ENCODE measurements at places on chromosomes 16 and 17.
A peak's percentile ranks its signal among the peaks of the same experiment; 100 is the strongest.

DNA sequence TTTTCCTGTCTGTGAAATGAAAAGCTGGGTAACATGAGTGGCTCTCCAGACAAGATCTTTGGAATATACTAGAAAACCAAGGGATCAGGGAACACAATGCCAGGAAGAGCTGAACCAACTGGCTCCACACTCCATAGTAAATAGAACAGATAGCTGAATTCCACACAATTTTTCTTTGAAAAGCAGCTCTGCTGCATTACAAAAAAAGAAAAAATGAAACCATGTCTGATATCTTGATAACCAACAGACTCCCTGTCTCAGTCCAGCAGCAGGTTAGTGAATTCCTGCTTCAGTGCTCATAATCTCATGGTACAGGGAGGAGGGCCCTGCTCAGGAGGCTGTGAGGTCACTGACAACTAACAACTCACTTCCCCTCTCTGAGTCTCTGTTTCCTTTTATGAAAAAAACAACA lies 97.1 kb downstream of the CDH11 start:
- no peak for ATAC-seq

- no peak for ATAC-seq
Measured at GRCh38 chr17:6545291-6545690, 11.1 kb downstream of the PITPNM3 start.

- ATAC-seq, result no peak
Measured at GRCh38 chr17:613725-614124, 100.9 kb downstream of the VPS53 start.

GRCh38 chr17:55284001-55284884 lies 19.5 kb downstream of the HLF start:
- no peak for ATAC-seq

GRCh38 chr17:68053231-68054013 lies 17.9 kb downstream of the KPNA2 start:
- no peak for ATAC-seq

- ATAC-seq, result no peak
Measured at GRCh38 chr16:6642271-6642670, 690.4 kb upstream of the RBFOX1 start.

- ATAC-seq, result no peak
Measured at GRCh38 chr16:2253293-2253692, 1.9 kb upstream of the ECI1 start.

DNA sequence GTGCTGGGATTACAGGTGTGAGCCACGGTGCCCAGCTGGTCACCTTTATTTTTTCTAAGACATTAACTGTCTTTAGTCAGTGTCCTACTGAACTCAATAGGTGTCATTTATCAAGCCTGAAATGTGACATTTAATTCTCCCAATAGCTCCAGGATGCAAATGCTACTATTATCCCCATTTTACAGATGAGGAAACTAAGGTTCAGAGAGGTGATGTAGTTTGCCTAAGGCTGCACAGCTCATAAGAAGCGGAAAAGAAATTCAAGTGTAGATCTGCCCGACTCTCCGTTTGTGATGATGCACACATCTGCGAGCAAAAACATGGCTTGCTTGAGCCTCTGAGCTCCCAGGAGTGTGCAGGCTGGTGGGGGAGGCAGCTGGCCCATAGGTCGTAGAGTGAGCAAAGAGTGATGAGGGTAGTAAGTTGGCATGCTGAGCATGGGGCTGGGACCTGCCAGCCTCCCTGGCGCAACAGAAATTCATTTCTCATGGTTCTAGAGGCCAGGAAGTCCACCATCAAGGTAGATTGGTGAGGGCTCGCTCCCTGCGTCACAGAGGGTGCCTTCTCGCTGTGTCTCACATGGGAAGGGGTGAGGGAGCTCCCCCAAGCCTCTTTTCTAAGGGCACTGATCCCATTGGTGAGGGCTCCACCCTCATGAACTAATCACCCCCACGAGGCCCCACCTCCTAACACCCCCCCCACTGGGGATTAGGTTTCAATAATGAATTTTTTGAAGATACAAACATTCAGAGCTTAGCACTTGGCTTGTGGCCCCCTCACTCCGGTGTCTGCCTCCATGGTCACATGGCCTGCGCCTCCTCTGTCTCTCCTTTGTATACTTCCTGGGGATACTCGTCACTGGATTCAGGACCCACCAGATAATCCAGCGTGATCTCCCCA lies 141.5 kb upstream of the PLCG2 start:
- ATAC-seq, result no peak

GRCh38 chr17:59688496-59688895 lies 18.7 kb downstream of the PTRH2 start:
- ATAC-seq, result no peak

DNA sequence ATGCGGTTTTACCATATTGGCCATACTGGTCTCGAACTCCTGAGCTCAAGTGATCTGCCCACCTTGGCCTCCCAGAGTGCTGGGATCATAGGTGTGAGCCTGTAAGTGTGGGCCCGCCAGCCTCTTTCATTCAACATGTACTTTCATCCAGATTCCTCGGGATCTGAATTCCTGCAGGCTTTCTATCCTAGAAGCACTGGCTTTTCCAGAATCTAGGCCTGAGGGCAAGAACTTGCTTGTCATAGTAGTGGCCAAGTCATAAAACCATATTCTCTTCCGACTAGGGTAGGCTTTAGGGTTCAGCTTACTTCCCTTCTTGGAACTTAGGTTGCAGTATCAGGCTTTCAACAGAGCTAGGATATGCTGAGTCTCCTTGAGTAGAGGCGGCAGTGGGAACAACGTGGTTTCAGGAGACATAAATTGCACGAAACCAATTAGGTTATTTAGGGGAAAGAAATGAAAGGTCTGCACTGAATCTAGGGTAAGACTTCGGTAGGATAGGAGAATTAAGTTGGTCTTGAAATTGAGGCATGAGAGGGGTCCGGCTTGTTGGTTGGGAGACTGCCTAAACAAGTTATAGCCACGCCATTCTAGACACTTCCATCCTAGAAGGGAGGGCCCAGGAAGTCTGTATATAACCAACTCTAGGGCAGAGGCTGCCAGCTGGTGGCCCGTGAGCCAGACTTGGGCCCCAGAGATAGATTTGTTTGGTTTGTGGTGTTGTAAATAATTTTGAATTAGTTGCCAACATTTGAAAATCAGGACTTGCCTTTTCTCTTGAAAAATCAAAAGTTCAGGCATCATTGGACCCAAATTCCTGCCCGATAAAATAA lies 15.6 kb downstream of the SLC7A6 start:
- ATAC-seq, result no peak

GRCh38 chr16:20784204-20784603 lies 20.4 kb downstream of the ACSM3 start:
- no peak for ATAC-seq

- no peak for ATAC-seq
Measured at GRCh38 chr16:66382171-66382965, 15.9 kb downstream of the CDH5 start.

DNA sequence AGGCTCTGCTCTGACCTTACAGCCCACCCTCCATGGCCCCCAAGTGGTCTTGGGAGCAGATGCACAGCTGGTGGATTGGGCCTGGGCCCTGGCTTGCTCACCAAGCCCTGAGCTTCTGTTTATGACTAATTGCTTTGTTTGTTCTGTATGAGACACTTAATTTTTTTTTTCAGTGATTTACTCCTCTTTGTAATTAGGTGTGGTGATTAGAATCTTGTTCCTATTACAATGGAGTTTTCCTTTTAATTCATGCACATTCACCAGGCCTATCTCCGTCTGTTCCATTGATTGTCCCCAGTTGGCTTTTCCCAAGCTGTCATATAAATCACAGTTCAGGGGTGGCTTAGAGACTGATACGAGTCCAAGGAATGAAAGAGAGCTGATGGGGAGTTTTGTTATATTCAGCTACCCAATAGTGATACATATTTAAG lies 242.3 kb downstream of the CCDC182 start:
- ATAC-seq, result no peak

DNA sequence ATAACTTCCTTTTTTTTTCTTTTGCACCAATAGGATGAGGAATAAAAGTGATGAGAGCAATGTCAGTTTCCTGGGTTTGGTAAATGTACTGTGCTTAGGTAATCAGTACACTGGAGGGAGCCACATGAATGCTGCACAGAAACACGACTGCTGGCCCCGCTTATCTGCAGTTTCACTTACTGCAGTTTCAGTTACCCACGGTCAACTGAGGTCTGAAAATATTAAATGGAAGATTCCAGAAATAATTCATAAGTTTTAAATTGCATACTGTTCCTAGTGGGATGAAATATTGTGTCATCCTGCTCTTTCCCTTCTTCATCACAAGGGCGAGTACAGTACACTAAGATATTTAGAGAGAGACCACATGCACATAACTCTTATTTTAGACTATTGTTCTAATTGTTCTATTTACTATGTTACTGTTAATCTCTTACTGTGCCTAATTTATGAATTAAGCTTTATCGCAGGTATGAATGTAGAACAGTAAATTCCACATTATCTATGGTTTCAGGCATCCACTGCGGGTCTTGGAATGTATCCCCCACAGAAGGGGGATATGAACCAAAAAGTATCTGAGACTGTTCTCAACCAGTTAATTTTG lies 6.4 kb upstream of the LGALS3BP start:
- ATAC-seq, result peak; percentile 55
